ENCODE measurements at places on chromosomes 7 and 10.

DNA sequence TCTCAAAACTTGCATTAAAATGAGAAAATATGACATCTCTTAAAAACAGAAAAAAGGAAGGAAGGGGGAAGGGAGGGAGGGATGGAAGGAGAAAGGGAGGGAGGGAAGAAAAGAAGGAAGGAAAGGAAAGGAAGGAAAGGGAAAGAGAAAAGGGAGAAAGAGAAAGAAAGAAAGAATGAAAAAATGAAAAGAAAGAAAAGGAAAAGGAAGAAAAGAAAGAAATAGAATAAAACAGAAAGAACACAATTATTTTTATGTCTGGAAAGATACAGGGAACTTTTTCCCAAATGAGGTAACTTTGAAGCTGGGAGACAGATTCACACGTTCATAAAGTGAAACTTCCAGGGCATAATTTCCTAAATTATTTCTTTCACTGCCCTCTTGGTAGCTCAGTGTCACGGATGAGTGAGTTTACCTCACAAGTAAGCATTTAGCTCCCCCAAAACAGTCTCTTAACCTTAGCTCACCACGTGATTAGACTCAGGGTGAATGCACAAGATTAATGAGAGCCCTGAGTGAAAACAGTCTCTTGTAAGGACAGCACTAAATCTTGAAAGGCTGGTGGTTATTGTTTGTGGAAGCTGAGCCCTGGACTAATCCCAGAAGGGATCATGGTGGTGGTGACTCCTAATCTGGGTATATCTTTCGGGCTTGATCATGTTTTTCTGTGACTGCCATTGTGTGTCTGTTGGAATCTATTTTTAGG is 74.1 kb upstream of the HDAC9 start:
- DNase-seq, result no peak

GRCh38 chr7:134966691-134967090 is 19.6 kb upstream of the AGBL3 start:
- DNase-seq, result no peak

GRCh38 chr10:74262856-74263255 is 111.8 kb downstream of the ADK start:
- DNase-seq, result no peak

- DNase-seq, result no peak
Observed at GRCh38 chr10:70074971-70075370, 22.3 kb downstream of the MACROH2A2 start.

- no peak for DNase-seq
Observed at GRCh38 chr7:151431768-151432311, 8.1 kb downstream of the CRYGN start.

DNA sequence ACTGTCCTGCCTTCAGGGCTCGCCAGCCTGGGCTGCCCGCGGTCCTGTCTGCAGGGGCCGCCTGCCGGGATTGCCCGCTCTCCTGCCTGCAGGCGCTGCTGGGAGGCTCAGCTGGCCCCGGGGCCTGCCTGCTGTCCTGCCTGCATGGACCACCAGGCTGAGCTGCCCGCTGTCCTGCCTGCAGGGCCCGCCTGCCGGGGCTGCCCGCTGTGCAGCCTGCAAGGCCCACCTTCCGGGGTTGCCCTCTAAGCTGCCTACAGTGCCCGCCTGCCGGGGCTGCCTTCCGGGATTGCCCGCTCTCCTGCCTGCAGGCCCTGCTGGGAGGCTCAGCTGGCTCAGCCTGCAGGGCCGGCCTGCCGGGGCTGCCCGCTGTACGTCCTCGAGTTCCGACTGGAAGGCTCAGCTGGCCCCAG is 164.4 kb downstream of the GLRX3 start:
- peak; percentile 41 for DNase-seq

DNA sequence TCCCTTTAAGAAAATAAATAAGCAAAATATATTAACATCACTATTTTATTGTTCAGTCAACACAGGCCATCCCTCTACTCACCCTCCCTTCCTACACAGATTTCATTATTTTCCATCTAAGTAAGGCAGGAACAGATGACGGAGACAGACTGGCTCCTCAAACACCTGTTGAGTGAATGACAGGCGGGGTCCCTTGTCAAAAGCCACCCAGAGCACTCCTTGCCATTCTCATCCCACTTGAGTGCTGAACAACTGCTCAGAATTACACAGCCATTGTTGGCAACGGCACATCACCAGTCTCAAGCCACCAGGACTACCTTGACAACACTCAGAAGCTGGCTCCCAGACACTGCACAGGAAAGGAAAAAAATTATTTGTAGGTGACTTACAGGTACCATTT is 3.3 kb downstream of the GRB10 start:
- DNase-seq, result no peak

Measured in stimulated activated CD8-positive, alpha-beta memory T cell treated with anti-CD3 and anti-CD28 coated beads, Interleukin-7, amount 100 ng/mL, for 24 hours (primary cell).